Stimulated activated CD8-positive, alpha-beta memory T cell treated with anti-CD3 and anti-CD28 coated beads, Interleukin-4, amount 100 ng/mL, for 4 hours (primary cell): ENCODE measurements at places on chromosomes 4 and X.

- no peak for DNase-seq
These were observed 895 bp downstream of the SMIM14 start for GRCh38 chr4:39637586-39638353.

GRCh38 chrX:124862301-124862700 lies 457.4 kb upstream of the TEX13C start:
- no peak for DNase-seq

- no peak for DNase-seq
These were observed 40.7 kb downstream of the ANXA3 start for GRCh38 chr4:78592088-78592783.

- no peak for DNase-seq
These were observed 555.2 kb downstream of the GABRG1 start for GRCh38 chr4:45568694-45569093.

- DNase-seq, result no peak
These were observed 2121.0 kb downstream of the PCDH7 start for GRCh38 chr4:32841217-32841616.

DNA sequence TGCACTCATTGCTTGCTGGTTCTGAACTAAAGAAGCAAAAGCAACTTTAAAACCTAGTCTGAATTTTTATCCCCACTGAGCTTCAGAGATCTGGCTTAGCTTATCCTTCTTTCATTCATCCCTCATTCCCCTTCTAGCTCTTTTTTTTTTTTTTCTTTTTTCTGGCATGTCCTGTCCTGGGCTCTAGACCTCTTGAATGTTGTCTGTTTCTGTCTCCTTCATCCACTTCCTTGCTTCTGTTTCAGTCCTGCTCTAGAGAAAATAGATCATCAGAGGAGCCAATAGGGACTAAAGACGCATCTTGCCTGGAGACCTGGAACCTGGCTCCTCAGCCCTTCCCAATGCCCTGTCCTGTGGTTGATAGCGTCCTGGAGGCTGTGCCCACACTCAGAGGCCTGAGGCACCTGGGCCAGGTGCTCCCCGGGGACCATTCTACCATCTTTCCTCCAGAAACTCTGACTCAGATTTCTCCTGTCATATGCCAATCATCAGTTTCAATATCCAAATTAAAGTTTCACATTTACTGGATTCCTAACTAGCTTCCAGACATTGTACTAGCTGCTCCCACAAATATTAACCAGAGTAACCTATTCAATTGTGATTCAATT lies 115.7 kb upstream of the GATB start:
- DNase-seq, result no peak

DNA sequence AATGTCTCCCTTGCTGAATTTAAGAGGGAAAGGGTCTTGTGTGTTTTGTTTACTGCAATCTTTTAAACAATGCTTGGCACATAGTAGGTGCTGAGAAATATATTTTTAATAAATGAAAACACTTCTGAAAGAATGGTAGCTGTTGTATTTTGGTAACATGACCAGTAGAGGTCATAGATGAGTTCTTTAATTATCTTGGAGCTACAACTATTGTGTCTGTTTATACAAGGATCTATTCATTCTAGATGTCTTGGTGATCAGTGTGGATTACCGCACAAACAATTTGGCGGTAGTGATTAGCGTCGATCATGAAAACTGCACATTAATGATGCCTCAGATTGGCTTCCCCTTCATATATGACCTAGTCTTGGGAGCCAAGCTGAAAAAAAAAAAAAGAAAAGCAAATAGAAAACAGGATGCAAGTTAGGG lies 21.4 kb upstream of the SCRG1 start:
- DNase-seq, result no peak

DNA sequence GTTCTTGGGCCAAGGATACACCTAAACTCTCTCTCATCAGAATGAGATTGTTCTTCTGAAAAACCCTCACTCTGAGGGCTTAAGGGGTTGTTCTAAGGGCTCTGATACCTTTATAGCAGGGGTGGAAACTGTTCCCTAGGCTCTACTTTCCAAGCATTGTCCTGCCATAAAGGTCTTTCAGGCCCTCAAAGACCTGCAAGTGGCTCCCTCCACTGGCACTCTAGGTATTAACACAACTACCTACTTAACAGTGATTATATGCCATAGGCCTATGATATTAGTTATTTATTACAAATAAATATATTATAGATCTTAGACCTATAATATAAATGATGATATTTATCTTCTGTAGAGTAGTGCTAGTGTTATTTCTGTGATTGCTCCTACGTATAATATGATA lies 473.7 kb upstream of the RPS6KA3 start:
- DNase-seq, result no peak

- DNase-seq, result no peak
These were observed 35.6 kb downstream of the PAK3 start for GRCh38 chrX:111131572-111131971.

- DNase-seq, result no peak
These were observed 11.3 kb downstream of the PDE6B start for GRCh38 chr4:636628-637159.

DNA sequence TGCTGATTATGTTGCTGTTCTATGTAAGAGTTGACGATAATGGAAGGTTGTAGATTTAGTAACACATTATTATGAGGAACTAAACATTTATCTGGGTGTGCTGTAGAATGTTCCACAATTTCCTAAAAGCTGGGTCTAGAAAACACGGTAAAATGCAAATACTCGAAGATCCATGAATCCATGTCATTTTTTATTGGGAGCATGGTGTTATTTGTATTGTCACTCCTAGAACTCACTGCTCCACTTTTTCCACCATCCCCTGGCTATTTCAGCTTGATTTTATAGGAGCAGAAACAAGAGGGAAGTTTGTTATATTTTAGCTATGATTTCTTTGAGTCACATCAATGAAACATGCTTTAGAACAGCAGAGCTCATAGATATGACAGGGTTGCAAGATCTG lies 155.0 kb upstream of the ANK2 start:
- DNase-seq, result no peak

DNA sequence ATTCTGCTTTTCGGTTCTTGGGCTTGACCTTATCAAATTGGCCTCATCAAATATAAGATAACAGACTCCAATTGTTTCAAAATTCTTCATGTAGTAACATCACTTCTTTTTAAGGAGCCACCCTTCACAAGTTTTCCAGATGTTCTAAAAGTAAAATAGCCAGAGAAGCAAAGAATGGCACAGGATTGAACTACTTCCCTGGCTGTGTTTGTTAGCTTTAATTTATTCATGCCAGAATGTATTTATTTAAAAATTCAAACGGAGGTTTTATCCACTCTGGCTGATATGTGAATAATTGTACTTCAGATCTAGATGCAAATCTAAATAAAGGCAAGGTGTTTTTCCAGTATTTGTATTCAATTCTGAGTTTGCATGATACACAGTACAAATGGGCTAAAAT lies 581.3 kb upstream of the TENM3 start:
- DNase-seq, result no peak

GRCh38 chrX:84748965-84749656 lies 246.9 kb upstream of the HDX start:
- DNase-seq, result no peak
